T-helper 17 cell (primary cell): ENCODE measurements at places on chromosomes 6 and 20.

- peak; percentile 91 for DNase-seq
Observed at GRCh38 chr6:2765166-2765895, at the start of gene WRNIP1. Gene WRNIP1 (plus strand): TSS chr6:2765393. CDS start chr6:2765623, 230 bp downstream.

- no peak for DNase-seq
Observed at GRCh38 chr20:61322151-61322865, 70.2 kb downstream of the CDH4 start.

GRCh38 chr6:152093711-152094110 is 286.2 kb downstream of the ESR1 start:
- DNase-seq, result no peak

GRCh38 chr6:97669191-97670031 is 386.4 kb upstream of the MMS22L start:
- DNase-seq, result no peak

DNA sequence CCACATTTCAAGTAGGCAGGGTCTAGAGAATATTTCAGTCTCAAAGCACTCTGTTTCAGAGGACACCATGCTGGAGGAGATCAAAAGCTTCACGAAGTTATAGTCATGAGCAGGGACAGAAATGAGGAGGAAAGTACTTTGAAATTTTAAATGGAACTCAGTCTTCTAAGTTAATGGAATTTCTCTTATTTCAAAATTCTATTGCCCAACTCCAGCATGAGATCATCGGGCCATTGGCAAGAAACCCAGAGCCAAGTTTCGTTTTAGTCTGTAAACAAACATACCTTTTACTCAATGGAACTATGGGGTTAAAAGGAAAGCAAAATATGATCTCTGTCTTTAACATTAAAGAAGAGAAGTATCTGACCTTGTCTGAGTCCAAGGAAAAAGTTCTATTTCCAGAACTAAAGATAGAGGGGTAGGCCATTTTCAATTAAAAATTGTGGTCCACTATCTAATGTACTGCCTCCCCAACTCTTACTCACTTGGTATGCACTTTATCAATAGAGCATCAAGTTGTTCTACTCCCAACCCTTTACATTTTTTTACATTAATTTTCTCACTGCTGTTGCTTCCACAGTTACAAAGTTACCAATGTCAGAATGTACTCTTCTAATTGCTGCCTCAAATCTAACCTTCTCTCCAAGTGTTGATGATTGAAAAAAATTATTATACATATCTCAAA is 235.3 kb upstream of the NRSN1 start:
- DNase-seq, result no peak

GRCh38 chr6:45504947-45505346 is 127.2 kb upstream of the SUPT3H start:
- no peak for DNase-seq

DNA sequence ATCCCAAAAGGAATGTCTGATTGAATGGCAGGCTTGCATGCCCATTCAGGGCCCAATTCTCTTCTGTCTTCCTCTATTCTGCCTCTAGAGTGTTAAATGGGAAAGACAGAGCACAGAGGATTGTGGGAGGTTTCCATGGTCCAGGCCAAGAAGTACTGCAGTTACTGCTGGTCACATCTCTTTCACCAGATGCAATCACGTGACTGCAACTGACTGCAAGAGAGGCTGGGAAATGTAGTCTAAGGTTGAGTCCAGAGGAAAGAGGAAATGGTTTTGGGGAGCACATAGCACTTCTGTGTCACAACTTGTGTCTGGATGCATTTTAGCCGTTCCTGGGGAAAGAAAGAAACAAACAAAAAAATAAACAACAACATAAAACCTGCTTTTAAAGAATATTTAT is 336.4 kb upstream of the BTBD3 start:
- DNase-seq, result no peak

DNA sequence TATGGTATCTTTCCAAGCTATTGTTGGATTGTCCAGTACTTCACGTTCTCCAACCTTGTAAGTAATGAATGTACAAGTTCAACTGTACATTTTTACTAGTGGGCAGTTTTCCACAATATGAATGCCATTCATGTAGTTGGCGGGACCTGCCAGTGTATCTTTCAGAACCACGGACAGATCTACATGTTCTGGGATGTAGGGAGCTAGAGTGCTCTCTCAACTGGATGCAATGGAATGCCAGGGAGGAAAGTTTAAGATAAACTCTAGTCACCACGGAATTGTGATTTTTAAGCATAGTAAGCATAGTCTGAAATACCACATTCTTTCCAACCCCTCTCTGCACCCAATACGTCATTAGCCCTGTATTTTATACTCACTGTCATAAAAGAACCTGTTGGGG is 21.5 kb upstream of the HLA-C start:
- no peak for DNase-seq

GRCh38 chr6:137884149-137884909 is 17.3 kb downstream of the TNFAIP3 start:
- no peak for DNase-seq

GRCh38 chr6:128241216-128241615 is 279.2 kb downstream of the PTPRK start:
- DNase-seq, result no peak

GRCh38 chr6:21005816-21006570 is 471.7 kb downstream of the CDKAL1 start:
- no peak for DNase-seq

DNA sequence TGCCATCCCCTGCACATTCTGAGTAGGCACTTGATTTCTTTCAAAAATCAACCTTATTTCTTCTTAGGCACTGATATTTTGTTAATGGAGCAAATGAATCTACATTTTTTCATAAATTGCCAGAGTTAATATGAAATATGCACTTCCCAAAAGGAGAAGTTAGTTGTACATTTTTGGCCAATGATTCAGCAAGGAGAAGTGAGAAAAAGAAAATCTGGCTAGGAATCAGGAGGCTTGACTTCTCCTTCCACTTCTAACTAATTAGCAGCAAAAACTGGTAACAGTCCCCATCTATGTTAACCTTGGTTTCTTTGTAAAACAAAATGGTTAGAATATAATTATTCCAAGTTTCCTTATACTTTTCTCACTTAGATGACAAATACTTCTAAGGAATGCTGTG is 7.0 kb upstream of the DSE start:
- no peak for DNase-seq

DNA sequence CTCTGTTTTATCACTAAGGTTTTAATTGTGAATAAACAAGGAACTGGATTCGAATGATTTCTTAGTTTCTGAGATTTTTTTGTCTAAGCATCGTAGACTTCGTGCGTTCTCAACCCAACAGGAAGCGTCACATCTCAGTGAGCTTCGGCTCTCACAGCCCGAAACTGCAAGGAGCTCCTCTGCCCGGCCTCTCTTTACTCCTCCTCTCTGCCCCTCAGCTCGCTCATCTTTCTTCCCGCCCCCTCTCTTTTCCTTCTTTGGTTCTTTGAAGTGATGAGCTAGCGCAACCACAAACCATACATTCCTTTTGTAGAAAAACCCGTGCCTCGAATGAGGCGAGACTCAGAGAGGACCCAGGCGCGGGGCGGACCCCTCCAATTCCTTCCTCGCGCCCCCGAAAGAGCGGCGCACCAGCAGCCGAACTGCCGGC is 480 bp upstream of the NT5E start:
- no peak for DNase-seq

DNA sequence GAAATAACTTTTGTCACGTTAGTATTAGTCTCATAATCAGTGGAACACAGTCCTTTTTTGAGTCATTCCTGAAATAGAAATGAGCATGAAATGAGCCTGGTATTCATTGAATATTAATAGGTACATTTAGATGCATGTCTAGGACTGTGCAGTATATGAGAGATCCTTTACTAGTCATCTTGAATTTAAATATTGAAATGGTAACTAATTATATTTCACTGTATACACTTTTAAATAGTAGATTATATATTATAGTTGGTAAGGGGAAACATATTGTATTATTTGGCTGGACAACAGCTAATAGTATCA is 59.4 kb downstream of the RSPO3 start:
- no peak for DNase-seq

- no peak for DNase-seq
Observed at GRCh38 chr6:96836631-96837080, 621 bp downstream of the GPR63 start.

GRCh38 chr6:114764866-114765265 is 422.0 kb upstream of the HS3ST5 start:
- DNase-seq, result no peak

DNA sequence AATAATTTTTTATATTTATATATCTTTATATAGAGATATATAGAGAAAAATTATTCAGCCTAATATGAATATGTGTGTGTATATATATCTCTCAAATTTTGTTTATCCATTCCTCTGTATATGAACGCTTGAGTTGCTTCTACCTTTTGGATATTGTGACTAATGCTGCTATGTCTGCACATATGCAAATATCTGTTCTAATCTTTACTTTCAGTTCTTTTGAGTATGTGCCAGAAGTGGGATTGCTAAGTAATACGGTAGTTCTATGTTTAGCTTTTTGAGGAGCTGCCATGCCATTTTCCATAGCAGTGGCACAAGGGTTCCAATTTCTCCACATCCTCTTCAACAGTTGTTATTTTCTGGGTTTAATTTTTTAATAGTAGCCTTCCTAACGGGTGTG is 72.8 kb upstream of the CEP85L start:
- DNase-seq, result no peak

DNA sequence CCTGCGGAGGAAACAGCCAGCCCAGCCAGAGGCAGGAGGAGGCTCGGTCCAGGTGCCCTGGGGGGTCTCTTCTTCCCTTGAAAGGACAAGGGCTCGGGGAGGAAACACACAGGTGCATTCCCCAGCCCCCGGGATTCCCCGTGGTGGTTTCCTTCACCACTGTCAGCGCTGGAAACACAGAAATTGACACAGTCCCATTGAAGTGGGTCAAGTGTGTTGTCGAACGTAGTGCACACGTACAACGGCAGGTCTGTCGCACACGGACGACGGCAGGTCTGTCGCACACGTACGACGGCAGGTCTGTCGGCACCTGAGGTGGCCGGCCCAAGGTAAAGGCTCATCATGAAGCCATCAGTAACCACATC is 80.9 kb downstream of the DLL1 start:
- DNase-seq, result no peak

GRCh38 chr6:115411756-115412155 is 648.9 kb downstream of the FRK start:
- no peak for DNase-seq

GRCh38 chr20:6838181-6838826 is 70.8 kb downstream of the BMP2 start:
- DNase-seq, result no peak

DNA sequence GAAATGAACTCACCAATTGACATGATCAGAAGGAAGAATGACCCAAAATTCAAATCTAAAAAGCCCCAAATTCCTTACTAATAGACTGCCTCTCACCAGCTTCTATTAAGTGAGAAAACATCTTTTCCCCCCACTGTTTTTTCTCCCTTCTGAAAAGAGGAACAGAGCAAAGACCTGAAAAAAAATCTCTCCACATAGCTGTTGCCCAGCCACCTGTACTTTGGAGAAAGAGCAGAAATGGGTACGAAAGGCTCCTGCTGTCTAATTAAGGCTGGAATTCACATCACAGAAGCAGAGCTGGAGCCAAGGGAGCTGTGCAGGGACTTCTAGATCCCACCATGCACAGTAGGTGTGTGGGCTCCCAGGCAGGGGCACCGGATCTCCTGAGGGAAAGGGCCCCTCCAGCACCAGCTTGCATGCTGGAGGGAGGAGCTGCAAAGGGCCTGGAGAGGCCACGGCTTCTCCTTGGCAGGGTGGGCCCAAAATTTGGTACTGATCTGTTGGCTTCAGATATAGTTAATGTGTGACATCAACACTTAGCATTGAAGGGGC is 73.2 kb upstream of the DUSP22 start:
- no peak for DNase-seq

GRCh38 chr6:1606780-1607515 is 2.8 kb upstream of the FOXC1 start:
- no peak for DNase-seq

DNA sequence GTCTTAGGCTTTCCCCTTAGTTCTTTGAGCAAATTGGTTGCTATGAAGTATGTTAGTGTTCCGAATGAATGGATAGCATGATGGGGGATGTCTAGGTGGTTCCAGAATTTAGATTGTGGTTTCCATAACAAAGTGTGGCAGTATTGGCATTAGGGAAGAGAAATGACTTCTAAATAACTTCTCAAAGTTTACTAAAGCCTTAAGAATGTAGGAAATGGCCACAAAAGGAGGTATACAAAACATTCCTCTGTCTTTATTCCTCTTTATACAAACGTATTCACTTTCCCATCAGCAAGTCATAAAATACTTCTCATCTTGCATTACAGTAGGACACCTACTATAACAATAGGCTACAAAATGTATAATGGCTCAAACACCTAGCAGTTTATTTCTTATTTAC is 279.6 kb downstream of the ESR1 start:
- DNase-seq, result no peak

GRCh38 chr6:667253-667927 is 10.5 kb upstream of the HUS1B start:
- no peak for DNase-seq

- no peak for DNase-seq
Observed at GRCh38 chr20:33069673-33070072, 9.8 kb upstream of the BPIFB4 start.

DNA sequence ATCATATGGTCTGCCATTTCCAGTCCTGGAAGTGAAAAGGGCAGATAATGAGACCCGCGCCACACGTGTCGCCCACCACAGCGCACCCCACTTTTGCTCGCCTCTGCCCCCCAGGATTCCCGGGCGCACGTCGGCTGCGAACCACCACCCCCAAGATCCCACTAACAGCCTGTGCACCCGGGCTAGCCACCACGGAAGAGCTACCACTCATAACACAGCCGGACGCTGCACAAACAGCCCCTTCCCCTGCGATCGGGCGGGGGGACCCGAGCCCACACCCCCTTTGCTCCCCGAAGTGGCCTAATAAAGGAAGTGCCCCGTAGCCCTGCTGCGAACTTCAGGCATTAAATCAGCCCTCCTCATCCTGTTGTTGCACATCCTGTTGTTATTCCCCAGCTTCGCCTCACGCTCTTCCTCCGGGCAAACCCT is 506 bp downstream of the CITED2 start:
- DNase-seq, result no peak
